ENCODE measurements at places on chromosomes 2 and 18.
A peak's percentile ranks its signal among the peaks of the same experiment; 100 is the strongest.

DNA sequence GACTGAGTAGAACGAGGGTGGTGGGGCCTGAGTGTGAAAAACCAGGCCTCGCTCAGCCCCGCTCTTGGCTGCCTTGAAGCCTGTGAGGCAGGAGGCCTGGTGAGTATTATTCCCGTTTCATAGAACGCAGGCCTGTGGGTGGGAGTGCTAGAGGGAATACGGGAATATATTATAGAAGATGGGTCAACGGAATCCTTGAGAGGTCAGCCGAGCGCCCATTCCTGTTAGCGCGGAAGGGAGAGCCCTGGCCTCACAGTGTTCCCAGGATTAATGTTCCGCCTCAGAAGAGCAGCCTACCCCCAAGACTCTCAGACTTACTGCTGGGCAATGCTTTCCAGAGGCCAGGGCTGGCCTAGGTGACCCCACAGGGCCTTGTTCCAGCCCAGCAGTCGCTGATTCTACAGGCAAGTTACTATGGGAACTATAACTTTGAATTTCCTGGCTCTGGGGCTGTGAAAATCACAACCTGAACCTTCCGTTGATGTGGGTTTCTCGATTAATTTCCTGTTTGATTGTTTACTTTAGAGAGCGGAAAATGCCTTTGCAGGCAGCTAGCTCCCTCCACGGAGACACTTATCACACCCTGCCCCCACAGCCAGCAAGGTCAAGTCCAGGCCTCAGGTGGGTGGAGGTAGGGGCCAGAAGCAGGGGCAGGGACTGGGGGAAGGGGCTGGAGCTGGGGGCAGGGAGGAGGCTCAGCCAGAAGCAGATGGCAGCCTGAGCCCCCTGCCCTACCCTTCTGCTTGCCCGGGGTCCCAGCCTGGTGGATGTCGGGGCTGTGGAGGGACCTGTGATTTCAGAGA is 108.3 kb downstream of the SMAD7 start:
- DNase-seq, result no peak

- DNase-seq, result no peak
These were observed 535.7 kb upstream of the SLC39A10 start for GRCh38 chr2:195121341-195121740.

DNA sequence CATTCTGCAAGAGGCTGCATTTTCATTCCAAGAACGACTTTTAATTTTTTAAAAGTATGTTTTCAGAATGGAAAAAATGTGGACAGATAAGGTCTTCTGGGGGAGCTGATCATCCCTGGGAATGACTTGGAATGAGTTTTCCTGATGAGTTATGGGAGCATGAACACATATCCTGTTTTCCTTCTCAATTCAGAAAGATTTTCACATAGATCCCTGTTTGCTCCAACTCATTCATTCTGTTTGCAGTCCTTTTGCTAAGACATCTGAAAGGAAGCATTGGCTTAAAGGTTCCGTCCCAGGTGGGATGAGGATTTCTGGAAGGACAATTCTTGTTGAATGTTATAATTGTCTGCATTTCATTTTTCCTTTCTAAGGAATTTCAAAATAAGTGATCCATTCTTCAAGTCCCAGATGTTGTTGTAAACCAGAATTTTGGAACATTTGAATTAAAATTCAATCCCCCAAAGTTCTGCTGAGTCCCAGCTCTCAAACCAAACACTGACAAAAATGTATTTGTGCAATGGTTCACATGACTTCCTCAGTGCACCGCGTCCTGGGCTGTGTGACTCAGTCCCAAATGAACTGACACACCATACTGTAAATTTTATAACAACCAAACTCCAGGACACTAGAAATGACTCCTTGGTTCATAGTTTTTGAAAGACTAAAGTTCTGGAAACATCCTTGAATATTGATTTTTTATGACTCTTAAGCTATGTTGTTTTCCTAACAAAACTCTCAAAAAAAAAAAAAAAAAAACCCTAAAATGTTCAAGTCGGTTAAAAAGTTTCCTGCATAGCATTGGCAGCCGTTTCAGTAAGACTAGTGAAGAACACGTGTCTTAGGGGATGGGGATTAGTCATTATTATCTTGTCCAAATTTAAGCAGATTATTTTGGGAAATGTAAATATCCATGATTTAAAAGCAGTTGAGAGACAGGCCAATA is 281.8 kb upstream of the TCF4 start:
- DNase-seq, result peak; percentile 27

DNA sequence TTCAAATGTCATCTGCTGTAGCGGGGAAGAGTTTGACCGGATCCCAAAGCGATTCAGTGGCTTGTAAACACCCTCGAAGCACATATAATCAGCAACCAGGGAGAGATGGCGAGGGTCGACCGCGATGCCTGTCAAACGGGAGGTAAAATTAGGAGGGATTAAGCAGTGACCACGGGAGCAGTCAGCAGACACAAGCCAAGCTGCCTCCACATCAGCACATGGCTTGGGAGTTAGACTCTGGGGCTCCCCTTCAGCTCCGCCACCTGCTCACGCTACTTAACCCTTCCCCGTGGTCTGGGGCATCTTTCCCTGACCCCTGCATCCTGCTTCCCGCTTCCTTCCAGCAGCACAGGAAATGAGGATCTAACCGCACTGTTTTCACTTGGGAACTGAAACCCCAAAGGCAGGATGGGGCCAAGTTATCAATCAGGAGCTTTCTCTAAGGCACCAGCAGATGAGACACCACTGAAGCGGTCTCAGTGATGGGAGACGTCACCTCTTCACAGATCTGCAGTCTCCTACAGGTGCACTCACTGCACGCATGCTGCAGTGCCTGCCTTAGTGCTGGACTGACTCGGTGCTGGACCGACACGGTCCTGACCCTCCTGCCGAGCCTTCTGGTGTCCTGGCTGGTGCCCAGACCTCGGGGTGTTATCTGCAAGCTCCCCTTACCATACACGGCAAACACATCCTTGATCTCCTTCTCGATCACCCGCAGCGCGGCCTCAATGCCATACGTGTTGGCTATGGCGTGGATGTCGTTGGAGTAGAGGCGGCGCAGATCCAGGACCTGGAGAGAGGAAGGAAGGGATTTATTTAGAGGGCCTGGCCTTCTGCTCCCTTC is 77.5 kb downstream of the POLR1A start:
- no peak for DNase-seq

- no peak for DNase-seq
These were observed 494.2 kb upstream of the RAB6C start for GRCh38 chr2:129484999-129485897.

GRCh38 chr2:29655391-29656086 is 265.8 kb downstream of the ALK start:
- DNase-seq, result no peak

DNA sequence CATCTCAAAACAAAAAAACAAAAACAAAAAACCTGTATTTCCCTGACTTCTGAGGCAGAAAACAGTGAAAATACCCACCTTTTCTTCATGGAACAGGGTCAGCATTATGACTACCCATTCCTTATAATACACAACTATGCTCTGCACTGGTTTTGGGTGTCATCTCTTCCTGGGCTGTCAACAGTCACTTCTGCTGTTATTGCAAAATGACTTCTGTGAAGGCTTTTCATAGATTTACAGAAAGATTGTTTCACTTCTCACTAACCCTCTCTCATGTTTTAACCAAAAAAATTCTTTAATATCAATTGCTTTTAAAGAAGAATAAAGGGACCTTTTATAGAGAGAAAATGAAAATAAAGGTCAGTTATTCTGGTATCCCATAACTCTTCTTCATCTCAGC is 26.5 kb upstream of the PIK3C3 start:
- DNase-seq, result no peak

DNA sequence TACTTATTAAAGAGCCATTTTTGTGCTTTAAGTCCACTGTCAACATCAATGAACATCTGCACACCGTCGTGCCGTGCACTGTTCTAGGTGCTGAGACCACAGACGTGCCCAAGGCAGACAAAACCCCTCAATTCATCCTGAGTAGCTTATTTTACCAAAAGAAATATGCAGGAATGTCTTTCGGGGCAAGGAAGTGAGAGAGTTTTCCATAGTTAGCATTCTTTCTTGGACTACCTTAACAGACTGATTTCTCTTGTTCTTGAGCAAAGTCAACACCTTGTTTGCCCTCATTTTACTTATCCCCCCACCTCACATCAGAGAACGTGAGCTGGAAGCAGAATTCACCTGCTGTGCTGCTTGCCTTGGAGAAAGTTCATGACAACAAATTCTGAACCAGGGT is 69.3 kb downstream of the GATA6 start:
- no peak for DNase-seq

DNA sequence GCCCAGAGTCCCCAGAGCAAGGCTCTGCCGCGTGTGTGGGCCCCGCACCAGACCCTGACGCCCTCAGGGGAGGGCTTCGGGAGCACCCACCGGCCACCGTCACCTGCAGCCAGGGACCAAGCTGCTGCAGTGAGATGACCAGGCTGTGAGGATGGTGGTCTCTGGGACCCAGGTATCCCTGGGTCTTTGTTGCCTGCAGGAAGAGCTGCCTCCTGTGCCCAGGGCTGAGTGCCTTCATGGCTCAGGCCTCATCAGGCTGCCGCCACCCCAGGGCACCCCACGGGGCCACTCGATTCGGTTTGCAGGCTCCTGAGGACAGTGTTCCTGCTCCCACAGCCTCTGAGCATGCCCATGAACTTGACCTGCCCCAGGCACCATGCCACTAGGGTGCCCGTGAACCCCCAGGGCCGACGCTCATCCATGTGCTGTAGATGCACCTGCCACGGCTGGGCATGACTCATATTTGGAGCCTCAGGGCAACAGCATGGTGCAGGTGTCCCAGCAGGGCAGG is 109.8 kb downstream of the FAM210A start:
- no peak for DNase-seq

DNA sequence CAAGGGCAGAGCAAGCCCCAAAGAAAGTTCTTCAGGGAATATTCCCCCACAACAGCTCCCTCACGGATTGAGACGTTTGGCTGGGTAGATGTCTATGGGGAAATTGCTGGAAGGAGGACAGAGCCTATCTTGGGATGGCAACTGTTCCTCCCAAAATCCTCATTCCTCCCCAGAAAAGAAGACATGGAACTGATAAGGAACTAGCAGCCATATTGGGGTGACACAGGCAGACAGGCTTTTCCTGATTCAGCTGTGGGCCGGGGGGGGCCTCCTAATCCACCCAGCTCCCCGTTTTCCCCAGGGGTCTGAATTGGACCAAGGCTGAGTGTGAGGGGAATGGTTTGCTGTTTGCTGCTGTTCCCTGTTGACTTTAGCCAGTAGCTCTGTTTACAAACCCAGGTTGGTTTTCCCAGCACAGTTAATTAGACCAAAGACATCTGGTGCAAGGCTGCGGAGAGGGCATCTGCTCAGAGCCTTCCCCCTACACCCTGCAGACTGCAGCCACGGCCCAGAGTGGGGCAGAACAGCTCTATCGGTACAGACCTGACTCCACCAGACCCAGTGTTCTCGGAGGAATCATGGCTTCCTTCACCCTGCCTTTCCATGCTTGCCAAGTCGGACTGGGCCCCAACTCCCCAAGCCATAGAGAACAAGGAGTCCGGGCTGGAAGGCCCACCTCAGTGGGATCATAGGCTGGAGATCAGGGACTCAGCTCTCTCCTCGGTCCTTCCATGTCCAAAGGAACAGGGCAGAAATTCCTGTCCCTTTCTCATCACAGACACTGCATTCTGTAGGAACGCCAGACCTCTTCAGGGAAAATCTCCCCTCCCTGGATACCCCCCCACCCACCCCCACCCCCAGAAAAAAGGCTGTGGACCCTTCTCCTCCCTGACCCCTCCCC is 1.7 kb upstream of the PKDCC start:
- DNase-seq, result no peak

DNA sequence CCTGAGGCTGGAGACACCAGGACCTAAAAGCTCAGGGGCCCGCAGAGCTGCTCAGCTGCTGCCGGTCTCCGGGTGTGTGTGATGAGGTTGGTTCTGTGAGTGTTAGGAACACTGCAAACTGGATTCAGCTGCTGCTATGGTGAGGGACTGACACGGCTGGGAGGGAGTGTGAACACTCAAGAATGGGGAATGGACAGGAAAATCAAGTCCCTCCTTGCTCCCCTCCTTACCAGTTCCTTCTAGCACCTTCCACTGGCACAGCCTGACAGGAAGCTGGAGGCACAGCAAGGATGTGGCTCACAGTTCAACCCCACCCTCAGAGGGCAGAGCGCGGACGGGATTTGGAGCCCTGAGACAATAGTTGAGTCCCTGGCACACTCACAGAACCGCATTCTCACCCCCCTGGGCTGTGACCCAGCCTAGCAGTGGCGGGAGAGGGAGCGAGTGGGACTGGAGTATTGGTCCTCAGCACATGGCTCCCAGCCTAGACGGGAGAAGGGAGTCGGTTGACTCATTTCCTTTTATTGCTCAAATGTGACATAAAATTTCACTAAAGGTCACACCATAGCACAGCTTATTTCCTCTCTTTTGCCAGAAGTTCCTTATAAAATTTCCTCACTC is 42.5 kb downstream of the LRRC30 start:
- peak; percentile 6 for DNase-seq

GRCh38 chr2:105438104-105438929 is 39.5 kb upstream of the FHL2 start:
- no peak for DNase-seq

- DNase-seq, result no peak
These were observed 61.2 kb upstream of the POMC start for GRCh38 chr2:25229279-25230197.

GRCh38 chr2:75077909-75078308 is 119.5 kb downstream of the POLE4 start:
- DNase-seq, result no peak

- DNase-seq, result no peak
These were observed 6.7 kb upstream of the ADCY3 start for GRCh38 chr2:24926602-24927252.

DNA sequence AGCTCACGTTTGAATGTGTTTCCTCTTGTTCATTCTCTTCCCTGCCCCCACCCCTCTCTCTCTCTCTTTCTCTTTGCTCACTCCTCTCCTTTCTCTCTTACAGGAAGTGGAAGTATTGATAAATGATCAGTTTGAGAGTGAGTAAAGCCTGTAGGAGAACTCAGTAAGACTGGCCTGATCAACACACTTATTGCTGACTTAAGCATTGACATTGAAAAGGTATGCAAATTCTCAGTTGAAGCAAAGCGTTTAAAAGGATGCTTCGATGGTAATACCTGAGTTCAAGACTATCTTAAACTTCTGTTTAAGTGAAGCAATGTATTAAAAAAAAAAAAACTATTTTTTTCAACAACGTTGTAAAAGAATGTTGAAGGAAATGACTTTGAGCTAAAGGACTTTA is 115.7 kb upstream of the DDX18 start:
- no peak for DNase-seq

DNA sequence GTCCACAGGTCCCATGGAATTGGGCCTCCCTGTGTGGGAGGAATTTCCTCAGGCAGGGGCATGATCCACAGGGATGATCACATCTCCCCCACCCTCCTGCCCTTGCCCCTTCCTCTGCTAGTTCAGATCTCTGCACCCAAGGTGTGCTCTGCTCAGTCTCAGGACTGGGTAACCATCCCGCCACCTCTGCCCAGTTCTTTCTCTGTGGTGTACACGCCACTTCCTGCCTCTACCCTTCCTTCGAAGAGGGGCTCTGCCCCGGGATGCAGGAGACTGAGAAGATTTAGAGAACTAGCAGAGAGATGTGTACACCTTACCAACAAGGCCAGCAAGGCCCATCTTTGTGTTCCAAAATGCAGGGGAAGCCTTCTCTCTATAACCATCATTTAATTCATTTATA is 160.4 kb downstream of the CELF4 start:
- no peak for DNase-seq

- DNase-seq, result no peak
These were observed 9.4 kb downstream of the ABCG8 start for GRCh38 chr2:43848214-43848613.

GRCh38 chr2:112674229-112674628 is 28.5 kb downstream of the SLC20A1 start:
- DNase-seq, result no peak

- DNase-seq, result no peak
These were observed 14.0 kb upstream of the ZNF396 start for GRCh38 chr18:35390951-35391700.
